ENCODE measurements at places on chromosomes 6 and 20. TPM values are rescaled to one million over a fixed set of nuclear protein-coding genes. Genes with fewer than 3 reads are reported as not detected.

DNA sequence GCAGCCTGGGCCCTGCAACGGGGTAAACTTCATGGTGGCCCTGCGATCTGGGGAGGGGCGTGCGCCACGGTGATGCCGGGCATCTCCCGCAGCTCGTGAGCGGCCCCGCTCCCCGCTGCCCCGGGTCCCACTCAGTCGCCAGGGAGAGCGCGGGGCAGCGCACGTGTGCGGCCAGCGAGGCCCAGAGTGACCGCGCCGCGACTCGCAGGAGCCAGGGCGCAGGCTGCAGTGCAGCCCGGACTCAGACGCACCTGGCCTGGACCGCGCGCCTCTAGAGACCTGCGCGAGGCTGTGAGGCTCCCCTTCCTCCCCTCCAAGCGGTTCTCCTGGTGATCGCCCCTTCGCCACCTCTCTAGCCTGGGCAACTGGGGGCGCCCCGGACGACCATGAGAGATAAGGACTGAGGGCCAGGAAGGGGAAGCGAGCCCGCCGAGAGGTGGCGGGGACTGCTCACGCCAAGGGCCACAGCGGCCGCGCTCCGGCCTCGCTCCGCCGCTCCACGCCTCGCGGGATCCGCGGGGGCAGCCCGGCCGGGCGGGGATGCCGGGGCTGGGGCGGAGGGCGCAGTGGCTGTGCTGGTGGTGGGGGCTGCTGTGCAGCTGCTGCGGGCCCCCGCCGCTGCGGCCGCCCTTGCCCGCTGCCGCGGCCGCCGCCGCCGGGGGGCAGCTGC is 652 bp downstream of the BMP6 start:
- no peak for DNase-seq

DNA sequence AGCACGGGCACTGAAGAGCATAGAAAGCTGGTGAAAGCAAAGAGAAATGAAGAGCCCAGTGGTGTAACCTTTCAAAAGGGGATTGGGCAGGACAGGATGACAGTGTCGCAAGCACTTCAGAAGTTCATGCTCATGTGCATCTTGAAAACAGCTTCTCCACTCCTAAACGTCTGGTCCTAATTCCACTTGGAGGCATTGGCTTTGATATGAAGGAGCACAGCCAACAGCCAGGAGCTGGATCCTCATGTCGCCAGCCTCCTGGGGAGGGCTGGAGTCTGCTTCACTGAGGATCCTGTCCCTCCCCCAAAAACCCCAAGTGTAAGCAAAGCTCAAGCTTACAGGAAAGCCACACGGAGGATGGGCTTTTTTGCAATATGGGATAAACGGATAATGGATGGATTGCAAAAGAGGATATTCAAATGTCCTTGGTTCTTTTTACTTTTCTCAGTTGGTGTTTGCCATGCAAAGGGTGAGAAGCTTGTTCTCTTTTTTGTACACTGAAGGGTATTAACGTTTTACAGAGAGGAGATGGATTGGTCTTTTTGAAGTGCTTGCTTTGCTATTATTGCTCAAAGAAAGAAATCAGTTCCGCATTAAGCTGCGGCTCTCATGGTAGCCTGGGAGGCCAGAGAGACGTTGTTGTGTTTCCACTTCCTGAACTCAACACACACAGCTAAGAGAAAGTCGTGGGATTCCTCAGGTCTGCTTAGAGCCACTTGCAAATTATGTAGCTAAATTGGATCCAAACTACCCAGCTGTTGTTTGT is 92.2 kb downstream of the SIM1 start:
- no peak for DNase-seq

RTN4IP1 gene
- 2.5 TPM for total RNA-seq

OR2H1 gene
- under 0.01 TPM for total RNA-seq

IFT52 gene
- 31.4 TPM for total RNA-seq

PEX7 gene
- total RNA-seq = 5.1 TPM

All from dermis microvascular lymphatic vessel endothelial cell (primary cell).